ENCODE measurements at places on chromosomes 2 and 18. TPM values are rescaled to one million over a fixed set of nuclear protein-coding genes. Genes with fewer than 3 reads are reported as not detected.

Gene RBM45
- total RNA-seq, result 12.1 TPM

Gene TGFA
- total RNA-seq, result 21.4 TPM

Gene CDH2
- total RNA-seq, result 1.4 TPM

Gene GREB1
- 0.77 TPM for total RNA-seq

Gene PLCL1
- total RNA-seq, result 1.3 TPM

Gene CYP27C1
- total RNA-seq, result not detected

Gene CTNNA2
- total RNA-seq, result 0.88 TPM

Gene TTR
- 2.8 TPM for total RNA-seq

Gene CRACDL
- 22.3 TPM for total RNA-seq

Gene TMEM87B
- total RNA-seq, result 56.7 TPM

Gene LINC00305
- not detected for total RNA-seq

Gene LYPD6
- total RNA-seq, result 5.2 TPM

GRCh38 chr2:26917135-26917836, 53.2 kb upstream of the MAPRE3 start:
- no peak overlapping the region for H3K4me3 ChIP-seq
- no peaks in the 10 kb centered on the region for H3K4me1 ChIP-seq
- DNase-seq, result no peak
- H3K27ac ChIP-seq, result no peak overlapping the region
- no peaks in the 10 kb centered on the region for H3K36me3 ChIP-seq

DNA sequence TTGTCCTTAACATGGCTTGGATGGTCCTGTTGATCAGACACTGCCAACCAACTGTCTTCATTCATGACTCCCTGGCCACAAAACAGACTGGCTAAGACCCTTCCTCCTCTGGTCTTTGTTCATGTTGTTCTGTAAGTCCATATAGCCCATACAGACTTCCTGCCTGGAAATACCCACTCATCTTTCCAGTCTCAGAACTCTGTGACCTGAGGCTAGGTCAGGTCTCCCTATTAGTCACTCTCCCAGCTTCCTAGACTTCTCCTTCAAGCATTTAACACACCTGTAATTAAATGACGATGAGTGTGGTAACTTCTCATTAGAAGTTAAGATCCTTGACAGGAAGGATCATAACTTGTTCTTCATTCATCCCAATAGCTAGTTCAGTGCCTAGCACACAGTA, 56.3 kb downstream of the CCDC93 start:
- H3K4me1 ChIP-seq, result peaks cover 6% of the 10 kb centered on the region
- H3K27ac ChIP-seq, result peak overlapping the region; percentile 2
- no peaks in the 10 kb centered on the region for H3K27me3 ChIP-seq
- DNase-seq, result no peak

- DNase-seq, result no peak
- no peak overlapping the region for H3K4me3 ChIP-seq
- H3K27ac ChIP-seq, result peak overlapping the region; percentile 84
- no peaks in the 10 kb centered on the region for H3K36me3 ChIP-seq
Observed at GRCh38 chr18:31207391-31207790, 44.7 kb upstream of the DSC1 start.

GRCh38 chr2:201130524-201131186, 14.7 kb downstream of the CFLAR start:
- H3K4me1 ChIP-seq, result peaks cover 29% of the 10 kb centered on the region

DNA sequence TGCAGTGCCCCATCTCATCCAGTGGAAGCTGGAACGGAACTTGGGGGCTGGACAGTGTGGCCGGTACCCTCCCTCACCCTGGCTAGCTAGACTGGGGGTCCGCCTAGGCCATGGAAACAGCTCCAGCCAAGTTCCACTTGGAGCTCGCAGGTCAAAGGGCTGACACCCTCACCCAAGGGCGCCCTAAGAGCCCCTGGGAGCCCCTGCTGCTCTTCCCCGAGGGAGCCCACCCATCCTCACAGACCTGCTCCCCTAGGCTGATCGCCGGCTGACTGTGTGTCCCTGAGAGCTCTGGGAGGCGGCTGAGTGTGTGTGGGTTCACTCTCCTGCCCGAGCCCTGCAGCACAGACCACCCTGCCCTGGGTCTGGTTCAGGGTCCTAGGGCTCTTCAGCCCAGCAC, 118.2 kb upstream of the OTOS start:
- no peak overlapping the region for H3K4me3 ChIP-seq
- DNase-seq, result no peak
- H3K27ac ChIP-seq, result no peak overlapping the region

DNA sequence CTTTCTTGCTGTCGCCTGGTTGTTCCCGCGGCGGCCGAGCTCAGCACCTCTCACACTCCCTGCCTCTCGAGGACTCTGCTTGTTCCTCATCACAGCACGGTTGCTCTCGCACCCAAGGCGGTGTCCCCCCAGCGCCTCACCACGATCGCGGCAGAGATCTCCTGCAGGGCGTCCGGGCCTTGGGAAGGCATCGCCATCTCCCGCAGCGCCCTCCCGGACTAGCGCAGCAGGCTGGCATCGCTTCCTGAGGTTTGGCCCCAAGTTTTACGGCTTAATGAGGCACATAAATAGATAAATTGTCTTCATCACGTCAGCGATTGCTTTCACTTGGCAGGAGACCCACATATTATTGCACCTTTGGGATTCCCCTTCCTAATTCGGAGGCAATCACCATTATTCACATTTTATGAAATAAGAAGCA, 125.4 kb downstream of the RGPD3 start:
- H3K4me1 ChIP-seq, result peaks cover 5% of the 10 kb centered on the region
- H3K36me3 ChIP-seq, result no peaks in the 10 kb centered on the region
- H3K27me3 ChIP-seq, result no peaks in the 10 kb centered on the region
- peak overlapping the region; percentile 17 for H3K4me3 ChIP-seq
- DNase-seq, result peak; percentile 45

DNA sequence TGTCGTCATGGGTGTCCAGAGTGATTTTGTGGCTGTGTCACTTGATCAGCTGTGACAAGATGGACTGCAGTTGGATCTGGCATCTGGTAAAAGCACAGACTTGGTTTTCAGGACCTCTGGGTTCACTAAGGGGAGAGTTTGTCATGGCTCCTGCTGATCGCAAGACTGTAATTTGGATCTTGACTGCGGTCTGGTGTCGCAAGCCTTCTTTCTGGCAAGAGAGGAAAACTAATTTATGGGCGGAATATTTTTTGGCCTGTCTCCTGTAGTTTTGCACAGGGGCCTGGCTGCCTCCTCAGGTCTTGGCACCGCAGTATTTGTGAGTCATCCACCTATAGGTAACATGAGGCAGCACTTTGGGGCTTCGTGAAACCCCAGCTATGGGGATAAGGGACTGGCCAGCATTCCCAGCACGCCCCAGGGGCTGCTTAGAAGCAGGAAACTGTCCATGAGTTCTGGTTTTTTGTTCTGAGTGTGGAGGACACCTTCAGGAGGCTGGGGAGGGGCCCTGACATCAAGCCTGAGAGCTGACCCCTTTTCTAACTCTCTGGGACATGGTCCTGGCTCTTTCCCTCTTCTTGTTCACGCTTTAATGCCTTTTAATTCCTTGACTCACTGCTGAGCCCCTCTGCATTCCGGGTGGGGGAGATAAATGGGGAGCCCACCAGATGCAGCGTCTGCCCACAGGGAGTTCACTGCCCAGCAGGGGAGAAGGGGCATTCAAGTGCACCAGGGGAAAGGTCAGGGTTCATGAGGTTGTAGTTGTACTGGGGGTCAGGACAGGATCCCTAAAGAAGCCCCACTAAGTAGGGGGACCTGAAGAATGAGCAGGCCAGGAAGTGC, 12.2 kb downstream of the SH3BP4 start:
- no peaks in the 10 kb centered on the region for H3K36me3 ChIP-seq
- H3K4me3 ChIP-seq, result no peak overlapping the region
- H3K4me1 ChIP-seq, result no peaks in the 10 kb centered on the region
- no peak overlapping the region for H3K27ac ChIP-seq
- DNase-seq, result peak; percentile 13

- H3K27me3 ChIP-seq, result no peaks in the 10 kb centered on the region
- H3K36me3 ChIP-seq, result no peaks in the 10 kb centered on the region
- no peak overlapping the region for H3K27ac ChIP-seq
- no peak overlapping the region for H3K4me3 ChIP-seq
- DNase-seq, result no peak
- no peaks in the 10 kb centered on the region for H3K4me1 ChIP-seq
Observed at GRCh38 chr2:15674637-15675455, 83.2 kb downstream of the DDX1 start.

GRCh38 chr2:122531290-122532071, 776.0 kb downstream of the TSN start:
- no peak overlapping the region for H3K4me3 ChIP-seq
- H3K36me3 ChIP-seq, result no peaks in the 10 kb centered on the region
- no peaks in the 10 kb centered on the region for H3K27me3 ChIP-seq

- H3K36me3 ChIP-seq, result no peaks in the 10 kb centered on the region
- H3K4me1 ChIP-seq, result no peaks in the 10 kb centered on the region
- no peak for DNase-seq
- no peak overlapping the region for H3K27ac ChIP-seq
Observed at GRCh38 chr18:73535189-73535588, 612.4 kb downstream of the FBXO15 start.

- H3K4me1 ChIP-seq, result no peaks in the 10 kb centered on the region
- no peaks in the 10 kb centered on the region for H3K36me3 ChIP-seq
- no peaks in the 10 kb centered on the region for H3K27me3 ChIP-seq
- H3K27ac ChIP-seq, result no peak overlapping the region
Observed at GRCh38 chr2:162908567-162908966, 70.0 kb upstream of the KCNH7 start.

DNA sequence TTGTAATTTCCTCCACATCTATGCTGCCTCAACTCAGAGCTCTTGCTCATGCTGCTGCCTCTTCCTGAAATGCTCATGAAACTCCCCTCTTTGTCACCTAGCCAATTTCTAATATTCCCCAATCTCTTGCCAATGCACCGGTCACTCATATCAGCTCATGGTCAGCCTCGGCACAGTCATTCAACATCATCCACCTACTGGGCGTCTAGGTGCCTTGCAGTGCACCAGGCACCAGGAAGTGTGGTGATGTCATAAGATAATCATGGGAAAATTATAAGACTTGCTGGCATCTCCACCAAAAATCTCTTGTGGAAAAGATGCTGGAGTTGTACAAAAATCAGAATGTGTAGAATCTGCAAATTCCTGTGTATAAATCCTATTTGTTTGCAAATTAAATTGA, 52.6 kb upstream of the RAB27B start:
- no peak overlapping the region for H3K27ac ChIP-seq
- H3K36me3 ChIP-seq, result no peaks in the 10 kb centered on the region
- H3K4me1 ChIP-seq, result no peaks in the 10 kb centered on the region
- no peaks in the 10 kb centered on the region for H3K27me3 ChIP-seq
- H3K4me3 ChIP-seq, result no peak overlapping the region
- no peak for DNase-seq

DNA sequence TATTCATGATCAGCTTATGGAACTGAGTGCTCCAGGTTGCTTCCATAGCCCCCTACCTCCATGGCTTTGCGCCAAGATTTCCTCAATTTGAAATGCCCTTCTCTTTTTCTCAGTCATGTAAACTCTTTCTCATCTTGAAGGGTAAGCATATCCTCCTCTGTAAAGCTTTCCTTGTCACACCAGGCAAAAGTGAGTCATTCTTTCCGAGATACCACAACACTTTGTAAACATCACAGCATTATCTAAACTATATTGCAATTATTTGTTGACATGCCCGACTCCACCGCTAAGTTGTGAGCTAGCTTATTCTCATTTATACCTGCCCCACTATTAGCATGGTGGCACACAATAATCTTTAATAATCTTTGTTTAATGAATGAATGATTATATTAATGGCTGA, 419.5 kb upstream of the CHST9 start:
- H3K4me1 ChIP-seq, result no peaks in the 10 kb centered on the region
- no peak overlapping the region for H3K4me3 ChIP-seq
- H3K27me3 ChIP-seq, result no peaks in the 10 kb centered on the region
- no peak overlapping the region for H3K27ac ChIP-seq

DNA sequence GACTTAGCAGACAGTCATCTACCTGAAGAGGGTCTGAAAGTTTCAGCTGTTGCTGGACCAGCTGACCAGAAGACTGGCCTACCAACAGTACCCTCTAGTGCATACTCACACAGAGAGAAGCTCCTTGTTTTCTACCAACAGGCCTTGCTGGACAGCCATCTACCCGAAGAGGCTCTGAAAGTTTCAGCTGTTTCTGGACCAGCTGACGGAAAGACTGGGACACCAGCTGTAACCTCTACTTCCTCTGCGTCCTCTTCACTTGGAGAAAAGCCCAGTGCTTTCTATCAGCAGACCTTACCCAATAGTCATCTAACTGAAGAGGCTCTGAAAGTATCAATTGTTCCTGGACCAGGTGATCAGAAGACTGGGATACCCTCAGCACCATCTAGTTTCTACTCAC, 63.2 kb downstream of the ALMS1 start:
- no peak overlapping the region for H3K4me3 ChIP-seq
- H3K27me3 ChIP-seq, result no peaks in the 10 kb centered on the region
- no peaks in the 10 kb centered on the region for H3K4me1 ChIP-seq
- DNase-seq, result no peak

DNA sequence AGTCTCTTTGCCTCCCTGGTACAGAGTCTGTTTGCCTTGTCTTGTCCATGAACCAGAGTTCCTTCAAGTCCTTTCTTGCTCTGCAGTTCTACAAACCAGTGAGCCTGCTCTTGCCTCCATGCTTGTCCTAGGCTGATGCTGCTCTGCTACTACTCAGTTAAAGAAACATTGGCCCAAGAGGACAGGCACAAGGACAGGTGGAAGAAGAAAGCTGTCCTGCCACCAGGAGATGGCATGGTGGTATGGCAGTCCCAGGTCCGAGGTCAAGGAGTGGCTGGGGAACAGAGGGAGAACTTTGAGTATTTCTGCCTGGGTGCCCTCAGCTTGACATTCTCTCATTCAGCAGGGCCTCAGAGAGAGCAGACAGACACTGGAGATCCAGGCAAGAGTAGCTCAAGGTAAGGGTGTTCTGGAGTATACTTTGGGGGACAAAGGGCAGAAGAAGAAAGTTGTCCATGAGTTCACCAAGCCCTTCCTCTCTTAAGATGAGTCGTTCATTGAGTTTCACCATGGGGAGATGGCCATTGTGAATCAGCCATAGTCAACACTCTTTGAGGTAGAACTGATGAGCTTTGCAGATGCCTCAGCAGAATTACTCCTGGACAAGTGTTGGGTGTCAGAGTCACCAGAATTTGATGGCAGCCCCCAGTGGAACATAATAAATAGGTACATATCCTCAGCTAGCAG, 20.4 kb downstream of the TTC32 start:
- H3K4me1 ChIP-seq, result no peaks in the 10 kb centered on the region
- peak; percentile 2 for DNase-seq
- H3K4me3 ChIP-seq, result no peak overlapping the region

DNA sequence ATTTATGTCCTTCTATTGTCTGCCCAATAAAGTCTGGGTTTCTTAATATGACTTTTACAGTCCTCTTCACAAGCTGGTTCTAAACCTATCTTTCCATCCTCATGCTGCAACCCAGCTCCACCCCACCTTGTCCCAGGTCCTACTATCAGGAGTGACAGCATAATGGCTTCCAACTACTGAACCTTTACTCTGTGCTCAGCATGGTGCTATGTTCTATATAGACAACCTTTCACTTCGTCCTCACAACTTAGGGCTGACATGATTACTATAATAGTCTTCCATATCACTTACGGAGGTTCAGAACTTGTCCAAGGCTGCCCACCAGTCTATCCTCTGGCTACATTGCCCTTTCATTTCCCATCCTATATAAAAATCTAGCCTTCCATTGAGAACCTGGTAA, 256.8 kb downstream of the ALK start:
- H3K36me3 ChIP-seq, result no peaks in the 10 kb centered on the region
- DNase-seq, result no peak
- H3K4me3 ChIP-seq, result no peak overlapping the region
- H3K27me3 ChIP-seq, result no peaks in the 10 kb centered on the region
- H3K4me1 ChIP-seq, result no peaks in the 10 kb centered on the region

- H3K4me1 ChIP-seq, result no peaks in the 10 kb centered on the region
- no peak overlapping the region for H3K4me3 ChIP-seq
- no peaks in the 10 kb centered on the region for H3K27me3 ChIP-seq
- no peaks in the 10 kb centered on the region for H3K36me3 ChIP-seq
- H3K27ac ChIP-seq, result no peak overlapping the region
Observed at GRCh38 chr2:48165070-48165753, 258.9 kb upstream of the FBXO11 start.
